ENCODE measurements at places on chromosomes 6 and 20.

DNA sequence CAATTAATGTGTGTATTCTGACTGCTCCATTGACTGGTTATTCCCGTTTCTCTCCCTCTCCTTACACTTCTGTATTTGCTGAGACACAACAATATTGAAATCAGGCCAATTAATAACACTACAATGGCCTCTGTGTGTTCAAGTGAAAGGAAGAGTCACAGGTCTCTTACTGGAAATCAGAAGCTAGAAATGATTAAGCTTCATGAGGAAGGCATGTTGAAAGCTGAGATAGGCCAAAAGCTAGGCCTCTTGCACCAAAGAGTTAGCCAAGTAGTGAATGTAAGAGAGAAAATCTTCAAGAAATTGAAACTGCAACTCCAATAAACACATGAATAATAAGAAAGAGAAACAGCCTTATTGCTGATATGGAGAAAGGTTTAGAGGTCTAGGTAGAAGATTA lies 489.5 kb upstream of the CITED2 start:
- no peak for DNase-seq

- no peak for DNase-seq
Measured at GRCh38 chr6:42103216-42103615, 39.2 kb downstream of the C6orf132 start.

GRCh38 chr6:23228439-23229024 lies 659.2 kb downstream of the HDGFL1 start:
- no peak for DNase-seq

- no peak for DNase-seq
Measured at GRCh38 chr6:142842418-142843261, 102.3 kb downstream of the HIVEP2 start.

GRCh38 chr6:50539447-50539846 lies 173.9 kb upstream of the TFAP2D start:
- no peak for DNase-seq

DNA sequence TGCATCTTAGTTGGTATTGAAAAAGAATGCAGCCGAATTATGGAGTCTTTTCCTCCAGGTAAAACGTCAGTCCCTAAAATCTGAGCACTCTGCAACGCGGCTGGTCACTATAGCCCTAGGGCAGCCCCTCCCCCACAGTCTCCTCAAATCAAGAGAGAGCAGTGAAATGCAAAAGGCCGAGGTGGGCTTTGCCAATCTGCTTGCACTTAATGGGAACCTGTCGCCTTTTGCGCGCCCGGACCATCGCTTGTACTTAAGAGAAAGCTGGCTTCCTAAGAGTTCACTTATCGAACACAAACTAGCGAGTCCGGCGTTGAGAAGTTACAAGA lies 447 bp downstream of the MCM3 start:
- no peak for DNase-seq

- peak; percentile 65 for DNase-seq
Measured at GRCh38 chr20:62156592-62157386, 13.2 kb downstream of the SS18L1 start.

DNA sequence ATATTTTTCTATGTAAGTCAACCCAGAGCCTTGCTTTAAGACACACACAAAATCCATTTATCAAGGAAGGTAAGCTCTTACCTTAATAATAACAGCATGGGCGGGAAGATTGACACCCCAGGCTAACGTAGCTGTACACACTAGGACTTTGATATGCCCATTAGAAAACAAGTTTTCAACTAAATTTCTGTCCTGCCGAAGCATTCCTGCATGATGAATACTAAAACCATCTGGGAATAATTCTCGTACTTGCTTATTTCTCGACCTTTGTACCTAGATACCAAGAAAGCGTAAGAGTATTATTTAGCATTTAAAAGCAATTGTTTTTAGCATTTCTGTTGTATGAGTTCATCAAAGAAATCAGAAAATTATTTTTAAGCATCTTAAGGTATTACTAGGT lies 197.5 kb upstream of the SIM1 start:
- DNase-seq, result no peak

DNA sequence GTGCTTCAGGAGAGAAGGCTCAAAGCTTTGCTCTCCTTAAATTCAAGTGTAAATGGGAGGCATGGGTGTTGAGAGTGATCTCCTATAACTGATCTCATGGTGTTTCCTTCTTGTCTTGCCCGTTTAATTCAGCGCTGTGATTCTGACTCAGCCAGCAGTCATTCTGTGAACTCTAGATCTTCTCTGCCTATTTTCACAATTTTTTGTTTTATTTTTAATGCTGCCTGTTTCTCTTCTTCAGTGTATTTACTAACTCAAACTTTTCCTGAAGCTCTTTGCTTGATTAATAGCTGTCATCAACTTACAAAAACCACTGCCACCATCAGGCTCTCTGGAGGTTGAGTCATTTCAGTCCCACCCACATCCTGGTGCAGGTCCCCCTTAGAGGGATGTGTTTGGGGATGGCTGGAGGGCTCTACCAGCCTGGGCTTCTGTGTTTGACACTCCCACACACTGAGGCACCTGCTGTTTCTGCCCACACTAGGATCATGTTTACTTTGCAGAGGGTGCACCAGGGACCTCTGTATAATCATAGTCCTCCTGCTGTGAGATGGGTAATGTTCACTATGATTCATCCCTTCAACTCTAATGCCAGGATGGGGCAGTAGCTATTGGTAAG lies 94.0 kb downstream of the SHLD1 start:
- peak; percentile 26 for DNase-seq

- no peak for DNase-seq
Measured at GRCh38 chr6:156809034-156809433, 31.9 kb downstream of the ARID1B start.

- no peak for DNase-seq
Measured at GRCh38 chr6:40852779-40853373, 186.1 kb downstream of the UNC5CL start.

DNA sequence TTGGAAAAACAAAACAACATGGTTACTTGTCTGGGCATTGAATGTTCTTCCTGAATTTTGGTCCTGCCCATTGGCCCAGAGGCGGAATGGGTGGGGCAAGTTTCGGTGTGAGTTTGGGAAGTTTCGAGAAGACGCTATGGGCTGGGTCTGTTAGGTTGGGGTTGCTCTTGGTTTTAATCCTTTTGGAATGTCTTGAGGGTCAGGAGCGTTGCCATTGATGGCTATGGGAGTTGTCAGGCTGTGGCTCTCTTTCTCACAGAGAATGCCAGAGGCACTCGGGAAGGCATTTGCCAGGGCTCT lies 135.0 kb downstream of the LRRC1 start:
- no peak for DNase-seq

DNA sequence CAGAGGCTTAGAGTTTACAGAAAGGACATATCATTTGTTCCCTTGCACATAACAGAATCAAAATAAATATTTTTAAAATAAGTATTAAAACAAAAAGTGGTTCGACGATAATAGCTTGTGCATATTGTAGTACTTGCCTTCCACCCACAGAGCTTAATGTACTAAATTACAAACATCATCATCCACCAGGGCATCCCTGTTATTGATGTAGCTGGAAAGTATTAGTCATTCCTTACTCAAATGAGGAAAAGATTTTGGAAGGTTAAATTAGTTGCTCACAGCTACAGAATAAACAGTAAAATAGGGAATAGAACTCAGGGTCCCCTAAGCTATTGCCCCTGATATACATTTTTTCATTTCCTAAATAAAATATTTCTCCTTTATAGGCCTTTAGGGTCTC lies 150.3 kb downstream of the PTPRK start:
- no peak for DNase-seq

DNA sequence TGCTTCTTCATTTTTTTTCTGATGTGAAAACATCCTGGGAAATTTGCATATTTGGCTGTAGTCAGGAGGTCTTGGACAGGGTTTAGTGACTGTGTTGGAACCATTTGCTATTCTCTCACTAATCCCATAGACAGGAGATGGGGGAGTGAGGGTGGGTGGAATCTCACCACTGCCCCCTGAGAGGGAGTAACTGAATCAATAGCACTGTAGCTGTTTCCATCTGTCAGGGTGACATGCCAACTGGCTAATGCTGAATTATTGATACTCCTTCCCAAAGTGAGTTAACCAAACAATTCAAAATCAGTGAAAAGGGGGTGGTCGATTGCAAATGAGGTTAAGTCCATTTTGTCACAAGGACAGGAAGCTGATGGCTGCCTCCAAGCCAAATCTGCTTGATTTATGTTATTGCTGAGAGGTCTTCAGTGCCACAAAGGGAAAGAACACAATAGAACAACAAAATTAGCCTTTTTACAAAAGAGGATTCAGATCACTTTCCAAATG lies 55.1 kb upstream of the B3GAT2 start:
- no peak for DNase-seq

- DNase-seq, result no peak
Measured at GRCh38 chr6:14996892-14997291, 249.0 kb upstream of the JARID2 start.

GRCh38 chr6:41846666-41847237 lies 48.4 kb downstream of the USP49 start:
- peak; percentile 15 for DNase-seq

DNA sequence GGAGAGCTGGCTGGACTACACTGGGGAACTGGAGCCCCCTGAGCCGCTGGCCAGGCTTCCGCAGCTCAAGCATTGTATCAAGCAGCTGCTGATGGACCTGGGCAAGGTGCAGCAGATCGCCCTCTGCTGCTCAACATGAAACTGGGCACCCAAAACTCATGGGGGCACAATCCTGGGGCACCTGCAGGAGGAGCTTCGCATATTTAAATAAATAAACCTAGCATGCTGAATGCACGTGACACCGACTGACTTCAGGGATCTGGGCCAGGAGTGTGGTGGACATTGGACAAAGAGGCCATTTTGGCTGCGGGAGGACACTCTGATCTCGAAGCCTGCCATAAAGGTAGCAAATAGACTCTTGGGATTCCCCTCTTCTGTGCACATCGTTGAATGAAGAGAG lies 6.8 kb downstream of the SCAND1 start:
- DNase-seq, result no peak

GRCh38 chr6:148461986-148462577 lies 119.4 kb downstream of the SASH1 start:
- no peak for DNase-seq

DNA sequence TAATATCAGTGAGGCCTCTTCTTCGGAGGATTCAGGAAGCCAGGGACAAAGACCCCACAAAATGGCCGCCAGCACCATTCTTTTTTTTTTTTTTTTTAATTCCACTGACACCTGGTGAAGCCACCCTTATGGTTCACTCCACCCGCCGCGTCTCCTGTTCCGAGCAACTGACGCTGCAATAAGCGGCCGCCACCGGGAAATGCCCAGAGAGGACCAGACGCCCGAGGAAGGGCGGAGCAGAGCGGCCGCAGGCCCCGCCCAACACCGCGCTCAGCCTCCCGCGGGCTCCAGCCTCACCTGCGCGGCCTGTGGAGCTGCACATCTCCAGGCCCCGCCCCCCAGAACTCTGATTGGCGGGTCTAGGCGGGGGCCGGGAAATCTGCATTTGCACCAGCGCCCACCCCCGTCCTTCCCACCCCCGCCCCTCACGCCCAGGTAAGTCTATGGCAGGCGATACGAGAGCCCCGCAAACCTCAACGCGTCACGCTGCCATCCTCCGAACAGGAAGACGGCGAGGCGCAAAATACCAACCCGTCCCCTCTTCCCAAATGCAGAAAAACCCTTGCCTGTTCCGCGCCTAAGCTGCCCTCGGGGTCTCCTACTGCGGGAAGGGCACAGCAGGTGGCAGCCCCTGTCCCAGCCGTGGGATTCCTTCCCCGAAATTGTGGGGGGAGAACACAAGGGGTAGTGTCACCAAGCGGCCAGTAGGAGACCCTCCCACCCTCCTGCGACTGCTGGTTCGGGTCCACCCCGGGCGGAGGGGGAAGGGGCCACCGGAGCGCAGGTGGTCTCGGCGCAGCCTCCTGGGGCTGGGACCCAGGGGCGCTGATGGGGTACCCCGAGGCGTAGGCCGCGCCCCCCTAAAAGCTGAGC lies 960 bp downstream of the ATP9A start:
- DNase-seq, result no peak

DNA sequence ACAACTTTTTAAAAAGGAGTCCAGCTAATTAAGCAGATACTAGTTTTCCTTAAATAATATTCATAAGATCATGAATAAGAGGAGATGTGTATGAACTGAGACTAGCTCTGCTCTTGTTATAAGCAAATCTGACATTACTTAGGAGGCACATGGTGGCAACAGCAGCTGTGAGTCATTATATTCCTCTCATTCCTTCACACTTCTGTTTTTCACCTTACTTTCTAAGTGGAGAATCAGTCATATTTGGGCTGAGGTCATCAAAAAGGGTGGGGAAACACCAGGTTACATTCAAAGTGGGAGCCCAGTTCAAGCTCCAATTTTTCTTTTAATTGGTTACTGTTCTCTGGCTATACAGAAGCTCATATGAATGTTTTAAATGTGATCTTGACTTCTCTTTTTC lies 6.0 kb upstream of the RIPPLY2 start:
- DNase-seq, result no peak

Data from activated CD4-positive, alpha-beta T cell treated with anti-CD3 and anti-CD28 coated beads for 1 hour (primary cell).